Left lung (tissue), 14 donors: ENCODE measurements at places on chromosomes 1 and 21. TPM values are rescaled to one million over a fixed set of nuclear protein-coding genes. Genes with fewer than 3 reads are reported as not detected.

DNA sequence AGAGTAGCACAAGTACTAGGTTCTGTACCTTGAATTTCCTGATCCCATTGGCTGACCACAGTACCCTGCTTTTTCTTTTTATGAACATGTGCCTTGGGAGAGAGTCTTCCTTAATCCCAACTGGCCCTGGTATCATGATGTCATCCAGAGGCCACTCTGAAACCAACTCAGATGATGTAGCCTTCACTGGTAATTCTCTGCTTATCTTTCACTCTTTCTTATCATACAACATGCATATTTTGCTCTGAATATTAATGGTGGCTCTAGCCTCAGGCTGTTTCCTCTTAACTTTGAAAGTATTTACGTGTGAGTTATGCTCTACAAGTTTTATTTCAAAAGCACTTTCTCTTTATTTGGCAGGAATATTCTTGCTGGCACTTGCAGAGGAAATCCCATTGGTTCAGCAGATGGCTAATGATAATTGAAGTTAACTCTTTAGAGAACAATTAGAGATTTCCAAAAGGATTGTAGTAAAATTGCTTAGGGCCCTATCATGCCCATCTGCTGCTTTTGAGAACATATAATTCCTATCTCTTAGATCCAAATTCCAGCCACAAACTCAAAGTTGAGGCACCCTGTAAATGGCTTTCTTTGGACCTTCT, 86.1 kb downstream of the PTGER3 start:
- DNase-seq = no peak

DNA sequence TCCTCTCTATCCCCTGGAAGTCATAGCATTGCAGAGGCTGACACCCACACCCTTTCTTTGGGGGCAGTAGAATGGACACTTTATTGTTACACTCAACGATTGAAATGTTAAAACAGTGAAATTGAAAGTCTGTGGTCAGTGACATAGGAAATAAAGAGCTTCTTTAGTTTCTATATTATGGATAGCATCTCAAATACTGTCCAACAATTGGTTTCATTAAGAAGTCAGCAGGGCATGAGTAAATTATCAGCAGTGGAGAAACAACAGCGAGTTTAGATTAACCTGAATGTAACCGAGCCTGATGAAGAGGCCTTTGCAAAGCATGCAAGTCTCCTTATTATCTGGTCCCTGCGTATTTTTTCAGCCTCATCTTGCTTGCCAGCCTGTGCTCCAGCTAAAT, 350.7 kb downstream of the NTNG1 start:
- DNase-seq = no peak

DNA sequence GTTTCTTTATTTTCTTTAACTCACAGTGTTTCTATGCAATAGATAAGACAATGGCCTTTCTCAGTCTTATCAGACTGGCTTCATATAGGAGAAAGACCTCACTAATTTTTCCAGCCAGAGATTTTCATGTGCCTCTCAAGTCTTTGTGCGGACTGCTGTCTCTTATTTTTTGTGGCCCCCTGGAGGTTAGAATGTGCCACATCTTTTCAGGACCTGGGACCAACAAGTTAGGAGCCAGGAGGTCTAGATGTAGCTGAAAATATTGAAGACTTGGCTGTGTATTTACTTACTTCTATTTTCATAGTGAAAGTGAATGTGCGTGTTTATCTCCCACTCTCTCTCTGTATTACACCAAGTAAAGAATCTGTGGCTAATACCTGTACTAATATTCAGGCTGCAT, 42.1 kb upstream of the CFHR3 start:
- DNase-seq = no peak

- DNase-seq = no peak
These were observed 40.1 kb downstream of the RSPH1 start for GRCh38 chr21:42455754-42456440.

Gene NECTIN4
- total RNA-seq = 5.6 TPM

Gene OR2T29
- total RNA-seq = not detected
